ENCODE measurements at places on chromosomes 6 and 20.

GRCh38 chr6:157646012-157646411 is 177.0 kb upstream of the SNX9 start:
- DNase-seq, result no peak

- DNase-seq, result no peak
These were observed 7.1 kb downstream of the ELOVL2 start for GRCh38 chr6:11036977-11037430.

DNA sequence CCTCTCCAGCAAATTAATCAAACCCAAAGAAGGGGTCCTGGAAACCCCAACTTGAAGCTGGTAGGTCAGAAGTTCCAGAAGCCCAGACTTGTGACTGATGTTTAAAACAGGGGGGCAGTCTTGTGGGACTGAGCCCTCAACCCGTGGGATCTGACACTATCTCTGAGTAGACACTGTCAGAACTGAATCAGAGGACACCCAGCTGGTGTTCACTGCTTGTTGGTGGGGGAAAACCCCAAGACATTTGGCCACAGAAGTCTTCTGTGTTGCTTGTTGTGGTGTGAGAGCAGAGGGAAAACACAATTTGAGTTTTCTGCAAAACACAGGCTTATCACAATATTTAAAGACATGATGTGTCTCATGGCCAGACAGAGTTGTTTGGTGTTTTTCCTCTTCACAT is 29.9 kb downstream of the KIF13A start:
- no peak for DNase-seq

GRCh38 chr20:10093087-10093591 is 58.4 kb downstream of the ANKEF1 start:
- no peak for DNase-seq

- no peak for DNase-seq
These were observed 42.6 kb downstream of the TBC1D7 start for GRCh38 chr6:13285705-13286104.

GRCh38 chr6:352896-353470 is 38.6 kb upstream of the IRF4 start:
- DNase-seq, result no peak

DNA sequence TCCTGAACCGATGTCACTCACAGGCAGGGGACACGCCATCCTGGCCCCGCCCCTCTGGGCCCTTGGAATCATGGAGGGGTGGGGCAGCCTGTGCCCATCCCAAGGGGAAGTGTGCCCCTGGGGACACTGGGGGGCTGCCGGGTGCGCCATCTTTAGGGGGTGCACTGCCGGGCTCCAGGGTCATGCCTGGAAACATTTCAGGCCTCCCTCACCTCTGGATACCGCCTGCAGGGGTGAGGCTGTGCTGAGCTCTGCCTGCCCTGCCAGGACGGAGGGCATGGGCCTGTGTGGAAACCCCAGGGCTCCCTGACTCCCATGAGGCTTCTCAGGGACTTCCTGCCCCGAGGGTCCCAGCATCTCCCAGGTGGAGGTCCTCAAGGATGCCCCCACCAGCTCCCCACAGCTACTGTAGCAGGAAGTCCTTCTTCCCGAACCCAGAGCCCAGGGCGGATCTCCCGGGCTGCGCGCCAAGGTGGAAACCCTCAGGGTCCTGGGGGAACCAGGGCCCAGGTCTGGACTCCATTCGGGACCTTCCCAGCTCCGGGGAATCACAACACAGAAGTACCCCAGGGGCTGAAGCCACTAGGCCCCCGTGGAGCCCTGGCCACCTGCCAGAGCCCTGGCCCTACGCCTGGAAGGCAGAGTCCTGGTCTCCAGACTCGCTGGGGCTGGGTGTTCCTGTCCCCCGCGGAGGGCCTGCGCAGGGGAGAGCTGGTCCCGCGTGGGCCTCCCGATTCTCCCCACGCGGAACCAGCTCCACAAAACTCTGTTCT is 15.6 kb downstream of the CHRNA4 start:
- DNase-seq, result no peak

DNA sequence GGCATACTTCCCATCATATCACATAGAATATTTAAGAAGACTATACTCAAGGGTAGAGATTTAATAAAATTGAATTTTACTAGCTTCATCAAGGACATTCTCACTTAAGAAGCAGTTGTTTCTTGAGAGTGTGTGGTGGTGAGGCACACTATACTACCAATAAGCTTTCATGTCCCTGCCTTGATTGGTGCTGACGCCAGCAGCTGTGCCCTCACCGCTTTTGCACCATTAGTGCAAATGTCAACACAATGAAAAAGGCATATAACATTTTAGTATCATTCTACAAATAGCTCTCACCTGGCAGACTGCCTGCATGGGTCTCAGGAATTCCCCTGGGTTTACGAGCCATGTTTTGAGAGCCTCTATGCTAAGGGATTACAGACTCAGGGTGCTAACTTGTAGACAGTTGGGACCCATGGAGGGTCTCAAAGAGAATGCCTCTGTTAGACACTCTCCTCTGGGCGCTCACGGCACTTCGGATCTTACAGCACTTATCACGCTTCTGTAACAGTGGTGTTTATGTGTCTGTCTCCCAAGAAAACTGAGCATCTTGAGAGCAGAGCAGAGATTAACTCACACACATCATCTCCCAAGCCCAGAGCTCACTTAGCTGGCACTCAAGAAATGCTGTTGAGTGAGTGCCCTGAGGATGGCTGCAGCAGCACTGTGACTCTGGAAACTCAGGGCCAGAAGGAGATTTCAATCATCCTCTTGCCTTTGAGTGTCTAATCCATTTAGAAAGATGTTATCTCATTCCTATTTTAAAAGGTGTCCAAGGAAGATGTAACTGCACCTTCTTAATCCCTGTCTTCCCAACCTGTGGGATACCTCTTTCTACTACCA is 143.3 kb upstream of the GPR6 start:
- no peak for DNase-seq

- DNase-seq, result no peak
These were observed 923 bp upstream of the ILRUN start for GRCh38 chr6:34697544-34697836.

GRCh38 chr6:119612911-119613381 is 263.4 kb upstream of the MAN1A1 start:
- DNase-seq, result no peak

Data from 8988T (cell line).